GM23338 (cell line): ENCODE measurements at places on chromosomes 6 and 20. TPM values are rescaled to one million over a fixed set of nuclear protein-coding genes. Genes with fewer than 3 reads are reported as not detected.

- no peak for DNase-seq
- no peak overlapping the region for H3K4me3 ChIP-seq
- H3K27ac ChIP-seq = no peak overlapping the region
- H3K36me3 ChIP-seq = peaks cover 14% of the 10 kb centered on the region; the same call in 1 of the 2 replicates
Measured at GRCh38 chr20:49032455-49032854, 13.7 kb upstream of the CSE1L start.

Gene PDE7B
- 0.07 TPM in 1 of 2 replicates, not detected in the other for total RNA-seq

- no peaks in the 10 kb centered on the region for H3K27me3 ChIP-seq
- DNase-seq = no peak
- no peak overlapping the region for H3K27ac ChIP-seq
- H3K36me3 ChIP-seq = no peaks in the 10 kb centered on the region
- H3K4me3 ChIP-seq = no peak overlapping the region
- H3K4me1 ChIP-seq = peaks cover 19% of the 10 kb centered on the region
Measured at GRCh38 chr6:125787791-125788190, 3.0 kb upstream of the NCOA7 start.

Gene PNLDC1
- total RNA-seq = 0.12 TPM in 1 of 2 replicates, not detected in the other

Gene FOXO3
- 20.2 and 20.4 TPM in 2 replicates for total RNA-seq

DNA sequence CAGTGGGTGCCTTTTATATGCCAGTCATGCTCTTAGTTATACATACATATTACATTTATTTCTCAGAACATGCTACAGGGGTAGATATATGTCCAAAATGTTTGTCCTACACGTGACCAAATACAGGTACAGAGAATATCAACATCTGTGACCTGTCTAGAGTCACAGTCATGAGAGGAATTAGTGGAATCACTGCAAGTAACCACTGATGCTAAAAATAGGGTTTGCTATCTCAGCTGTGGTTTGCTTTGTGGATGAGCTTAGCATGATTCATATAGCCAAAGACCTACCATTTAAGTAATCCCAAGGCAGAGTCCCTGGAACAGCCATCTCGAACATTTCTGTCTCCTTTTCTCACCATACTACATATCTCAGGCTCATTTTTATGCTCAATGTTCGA lies 32.3 kb downstream of the GSTA3 start:
- no peaks in the 10 kb centered on the region for H3K27me3 ChIP-seq
- DNase-seq = no peak
- no peak overlapping the region for H3K27ac ChIP-seq
- no peak overlapping the region for H3K4me3 ChIP-seq
- H3K4me1 ChIP-seq = no peaks in the 10 kb centered on the region; the same call in 1 of the 2 replicates

- no peak overlapping the region for H3K4me3 ChIP-seq
- H3K27ac ChIP-seq = no peak overlapping the region
- H3K36me3 ChIP-seq = no peaks in the 10 kb centered on the region
- no peaks in the 10 kb centered on the region for H3K27me3 ChIP-seq
- DNase-seq = peak; percentile 62
- H3K4me1 ChIP-seq = peaks cover 6% of the 10 kb centered on the region; the same call in 1 of the 2 replicates
Measured at GRCh38 chr6:89299466-89299850, 15.6 kb downstream of the GABRR2 start.

DNA sequence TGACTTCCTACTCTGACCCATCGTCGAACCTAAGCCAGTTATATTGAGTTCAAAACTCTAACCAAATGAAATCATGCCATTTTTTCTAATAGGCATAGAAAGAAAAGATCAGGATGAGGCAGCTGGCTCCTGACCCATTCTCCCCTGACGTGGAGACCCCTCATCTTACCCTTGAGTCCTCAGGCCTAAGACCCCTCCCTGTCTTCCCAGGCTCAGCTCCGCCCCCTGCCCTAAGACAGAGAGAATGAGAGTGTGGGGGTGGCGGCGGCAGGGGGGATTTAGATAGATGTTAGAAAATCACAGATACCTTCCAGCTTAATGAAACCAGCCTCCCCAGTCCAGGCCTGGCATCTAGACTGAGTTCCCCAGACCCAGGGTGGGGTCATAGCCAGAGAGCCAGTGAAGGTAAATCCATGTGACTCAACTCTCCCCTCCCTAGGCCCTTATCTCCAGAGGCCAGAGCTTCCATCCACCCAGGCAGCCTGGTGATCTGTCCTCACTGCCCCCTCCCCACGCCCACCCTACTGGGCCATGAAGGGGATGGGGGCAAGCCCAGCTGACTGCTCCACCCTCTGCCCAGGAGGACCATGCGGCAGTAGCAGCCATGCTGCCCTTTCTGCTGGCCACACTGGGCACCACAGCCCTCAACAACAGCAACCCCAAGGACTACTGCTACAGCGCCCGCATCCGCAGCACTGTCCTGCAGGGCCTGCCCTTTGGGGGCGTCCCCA lies 6.8 kb downstream of the TMEM63B start:
- peaks cover 30% of the 10 kb centered on the region for H3K4me1 ChIP-seq
- H3K27ac ChIP-seq = 0 out of 2 replicates have a peak overlapping the region, but pooled peaks have one; percentile 59
- DNase-seq = no peak
- no peak overlapping the region for H3K4me3 ChIP-seq
- H3K27me3 ChIP-seq = no peaks in the 10 kb centered on the region

- H3K27me3 ChIP-seq = no peaks in the 10 kb centered on the region
- peak; percentile 63 for DNase-seq
- H3K4me1 ChIP-seq = peaks cover 32% of the 10 kb centered on the region
Measured at GRCh38 chr6:106748547-106749207, 119.3 kb downstream of the QRSL1 start.

DNA sequence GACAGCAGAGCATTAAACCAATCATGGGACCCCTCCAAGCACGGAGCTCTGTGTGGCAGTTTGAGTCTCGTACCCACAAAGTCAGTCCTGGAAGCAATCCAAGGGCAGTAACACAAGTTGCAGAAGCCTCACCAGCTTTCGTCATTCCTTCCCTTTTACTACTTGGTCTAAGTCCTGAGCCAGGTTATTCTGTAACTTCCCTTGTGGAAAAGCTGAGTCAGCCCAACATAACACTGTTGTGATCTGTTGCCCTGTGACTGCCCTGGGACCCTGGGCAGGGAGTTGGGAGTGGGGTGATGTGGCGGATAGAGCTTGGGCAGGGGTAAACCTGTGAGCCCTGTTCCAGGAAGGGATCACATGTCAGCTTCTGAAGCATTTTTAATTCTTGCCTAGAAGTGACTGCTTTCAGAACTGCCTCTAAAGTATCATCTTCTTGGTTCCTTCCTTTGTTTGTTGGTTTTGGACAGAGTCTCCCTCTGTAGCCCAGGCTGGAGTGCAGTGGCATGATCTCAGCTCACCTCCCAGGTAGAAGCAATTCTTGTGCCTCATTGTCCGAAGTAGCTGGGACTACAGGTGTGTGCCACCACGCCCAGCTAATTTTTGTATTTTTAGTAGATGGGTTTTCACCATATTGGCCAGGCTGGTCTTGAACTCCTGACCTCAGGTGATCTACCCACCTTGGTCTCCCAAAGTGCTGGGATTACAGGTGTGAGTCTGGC lies 183.7 kb upstream of the JAG1 start:
- H3K4me3 ChIP-seq = no peak overlapping the region
- no peaks in the 10 kb centered on the region for H3K36me3 ChIP-seq
- no peaks in the 10 kb centered on the region for H3K27me3 ChIP-seq
- no peak overlapping the region for H3K27ac ChIP-seq
- DNase-seq = no peak
- no peaks in the 10 kb centered on the region for H3K4me1 ChIP-seq

Gene TREML2
- total RNA-seq = 0.07 TPM in 1 of 2 replicates, not detected in the other

DNA sequence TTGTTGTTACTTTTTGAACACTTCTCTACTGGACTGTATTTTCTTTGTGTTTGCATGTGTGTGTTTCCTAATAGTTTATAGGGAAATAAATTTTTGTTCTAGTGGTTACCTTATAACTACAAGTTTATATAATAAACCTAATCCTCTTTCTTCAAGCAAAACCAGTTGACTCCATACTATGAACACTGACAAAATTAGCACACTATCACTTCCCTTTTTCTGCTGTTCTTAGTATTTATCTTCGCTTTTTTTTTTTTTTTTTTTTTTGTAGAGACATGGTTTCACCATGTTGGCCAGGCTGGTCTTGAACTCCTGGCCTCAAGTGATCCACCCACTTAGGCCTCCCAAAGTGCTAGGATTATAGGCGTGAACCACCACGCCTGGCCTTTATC lies 25.0 kb upstream of the C6orf62 start:
- H3K27me3 ChIP-seq = no peaks in the 10 kb centered on the region
- no peak overlapping the region for H3K4me3 ChIP-seq
- H3K27ac ChIP-seq = no peak overlapping the region
- H3K4me1 ChIP-seq = no peaks in the 10 kb centered on the region
- no peaks in the 10 kb centered on the region for H3K36me3 ChIP-seq

DNA sequence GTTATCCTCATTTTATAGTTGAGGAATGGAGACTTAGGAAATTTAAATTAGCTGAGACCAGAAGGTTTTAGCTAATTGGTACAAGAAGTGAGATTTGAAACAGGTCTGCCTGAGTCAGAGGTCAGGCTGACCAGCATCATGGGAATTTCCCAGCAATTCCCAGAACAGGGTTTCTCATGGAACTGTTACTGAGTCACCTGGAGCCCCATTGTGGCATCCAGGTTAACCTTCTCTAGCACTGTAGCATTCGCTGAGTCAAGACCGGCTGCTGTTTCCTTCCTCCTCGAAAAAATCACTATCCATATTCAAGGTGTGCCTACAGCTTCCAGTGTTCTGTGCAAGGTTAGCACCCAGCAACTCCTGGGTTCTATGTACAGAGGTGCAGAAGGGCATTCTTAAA lies 238.0 kb upstream of the MAN1A1 start:
- DNase-seq = peak; percentile 17
- no peaks in the 10 kb centered on the region for H3K27me3 ChIP-seq
- no peaks in the 10 kb centered on the region for H3K36me3 ChIP-seq
- peaks cover 4% of the 10 kb centered on the region; the same call in 1 of the 2 replicates for H3K4me1 ChIP-seq

Gene TTPAL
- 10.2 TPM in 2 replicates for total RNA-seq

Gene ADGRF5
- total RNA-seq = not detected in 2 replicates

Gene RNASET2
- total RNA-seq = 51.4 and 62.8 TPM in 2 replicates

DNA sequence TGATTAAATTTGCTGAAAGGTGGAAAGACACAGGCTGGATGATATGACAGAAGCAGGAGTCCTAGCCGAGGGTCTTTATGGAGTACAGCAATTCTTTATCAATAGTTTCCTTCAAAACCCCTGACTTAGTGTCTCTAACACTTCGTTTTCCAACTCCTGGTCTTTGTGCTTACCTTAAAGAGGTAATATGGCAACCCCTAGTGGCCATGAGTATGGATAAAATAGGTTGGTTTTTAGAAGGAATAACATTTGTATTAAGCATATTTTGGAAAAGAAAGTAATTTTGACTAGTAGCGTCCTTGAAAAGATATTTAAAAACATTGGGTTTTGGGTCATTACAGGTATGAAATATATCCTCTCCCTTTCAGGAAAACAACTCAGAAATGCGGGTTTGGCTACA lies 51.9 kb downstream of the VGLL2 start:
- H3K36me3 ChIP-seq = no peaks in the 10 kb centered on the region
- no peak overlapping the region for H3K4me3 ChIP-seq
- no peak overlapping the region for H3K27ac ChIP-seq
- no peaks in the 10 kb centered on the region for H3K27me3 ChIP-seq
- peak; percentile 76 for DNase-seq
- peaks cover 4% of the 10 kb centered on the region; the same call in 1 of the 2 replicates for H3K4me1 ChIP-seq

GRCh38 chr6:108030211-108030610 lies 44.3 kb downstream of the OSTM1 start:
- H3K36me3 ChIP-seq = peaks cover 3% of the 10 kb centered on the region
- no peak overlapping the region for H3K27ac ChIP-seq
- DNase-seq = no peak
- H3K4me3 ChIP-seq = no peak overlapping the region
- no peaks in the 10 kb centered on the region for H3K27me3 ChIP-seq

GRCh38 chr20:62724692-62725595 lies 16.3 kb downstream of the NTSR1 start:
- DNase-seq = no peak
- H3K27ac ChIP-seq = no peak overlapping the region
- H3K4me3 ChIP-seq = no peak overlapping the region
- 0 out of 2 replicates have a peak, but pooled peaks cover 3% of the 10 kb centered on the region for H3K36me3 ChIP-seq
- H3K4me1 ChIP-seq = no peaks in the 10 kb centered on the region
- H3K27me3 ChIP-seq = no peaks in the 10 kb centered on the region

DNA sequence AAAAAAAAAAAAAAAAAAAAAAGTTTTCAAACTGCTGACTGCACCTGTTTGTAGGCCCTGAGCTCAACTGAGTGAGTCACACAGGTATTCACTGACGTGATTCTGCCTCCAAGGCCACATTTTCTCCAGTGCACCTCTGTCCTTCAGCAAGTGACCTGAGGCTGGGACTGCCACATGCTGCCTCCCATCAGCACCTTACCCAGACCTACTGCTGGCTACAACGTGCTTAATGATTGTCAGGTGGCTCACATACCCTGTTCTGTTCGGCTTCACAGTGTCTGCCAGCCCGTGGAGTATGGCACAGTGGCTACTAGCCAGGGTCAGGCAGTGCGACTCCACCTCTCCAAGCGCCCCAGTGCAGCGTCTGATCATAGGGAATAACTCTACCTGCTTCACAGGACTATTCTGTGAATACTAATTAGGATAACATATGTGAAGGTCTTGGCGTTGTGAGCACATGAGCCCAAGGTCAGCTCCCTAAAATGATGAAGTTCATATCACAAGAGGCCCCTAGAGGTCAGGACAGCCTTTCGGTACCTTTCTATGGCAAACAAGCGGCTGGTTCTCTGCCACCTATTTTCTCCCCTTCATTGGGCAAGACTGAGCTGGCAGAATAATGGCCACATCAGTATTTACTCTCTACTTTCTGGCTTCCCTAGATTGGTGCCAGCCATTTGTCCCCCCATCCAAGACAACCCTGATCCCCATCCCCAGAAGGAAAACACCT lies 28.1 kb downstream of the RIPOR3 start:
- 0 out of 2 replicates have a peak, but pooled peaks cover 5% of the 10 kb centered on the region for H3K4me1 ChIP-seq
- peak; percentile 79 for DNase-seq
- H3K27ac ChIP-seq = no peak overlapping the region
- no peaks in the 10 kb centered on the region for H3K36me3 ChIP-seq

Gene RNF39
- 0.85 and 0.94 TPM in 2 replicates for total RNA-seq
